ENCODE measurements at places on chromosomes 7 and 10.
A peak's percentile ranks its signal among the peaks of the same experiment; 100 is the strongest.

DNA sequence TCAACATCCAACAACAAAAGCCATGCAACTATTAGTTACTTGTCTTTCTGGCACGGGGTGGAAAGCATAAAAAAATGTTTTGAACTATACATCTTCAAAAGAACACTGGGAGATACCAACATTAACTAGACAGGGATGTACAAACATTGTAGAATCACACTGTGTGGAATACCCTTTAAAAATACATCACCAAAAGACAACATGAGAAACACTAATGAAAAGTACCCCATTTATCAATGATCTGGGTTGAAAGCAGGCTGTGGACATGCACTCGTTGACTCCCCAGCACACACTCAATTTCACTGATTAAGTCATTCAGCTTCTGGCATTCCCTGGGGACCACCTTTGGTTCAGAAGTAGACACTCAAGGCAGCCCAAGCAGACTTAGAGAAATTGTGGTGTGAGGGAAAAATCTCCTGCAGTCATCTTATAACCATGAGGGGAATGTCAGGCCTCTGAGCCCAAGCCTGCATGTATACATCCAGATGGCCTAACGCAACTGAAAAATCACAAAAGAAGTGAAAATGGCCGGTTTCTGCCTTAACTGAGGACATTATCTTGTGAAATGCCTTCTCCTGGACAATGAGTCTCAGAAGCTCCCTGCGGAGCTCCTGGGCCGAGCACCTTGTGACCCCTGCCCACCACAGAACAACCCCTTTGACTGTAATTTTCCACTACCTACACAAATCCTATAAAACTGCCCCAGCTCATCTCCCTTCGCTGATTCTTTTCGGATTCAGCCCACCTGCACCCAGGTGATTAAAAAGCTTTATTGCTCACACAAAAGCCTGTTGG lies 53.0 kb downstream of the CACUL1 start:
- DNase-seq = no peak

DNA sequence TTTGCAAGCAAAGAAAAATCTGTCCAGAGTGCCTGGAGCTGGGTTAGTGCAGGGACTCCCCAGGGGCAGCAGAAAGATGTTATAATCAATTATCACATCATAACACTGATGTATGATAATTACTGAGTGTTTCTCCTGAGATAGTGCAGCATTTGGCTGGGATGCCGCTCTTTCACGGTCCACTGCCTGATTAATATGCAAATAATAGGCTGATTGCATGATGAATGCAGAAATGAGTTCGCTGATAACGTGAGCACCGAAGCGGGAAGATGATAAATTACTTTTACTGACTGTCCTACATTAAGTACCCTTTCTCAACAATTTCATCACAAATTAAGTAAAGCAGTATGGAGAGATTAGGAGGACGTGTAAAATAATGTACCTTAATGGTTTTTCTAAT lies 71.4 kb upstream of the SH2B2 start:
- DNase-seq = no peak

DNA sequence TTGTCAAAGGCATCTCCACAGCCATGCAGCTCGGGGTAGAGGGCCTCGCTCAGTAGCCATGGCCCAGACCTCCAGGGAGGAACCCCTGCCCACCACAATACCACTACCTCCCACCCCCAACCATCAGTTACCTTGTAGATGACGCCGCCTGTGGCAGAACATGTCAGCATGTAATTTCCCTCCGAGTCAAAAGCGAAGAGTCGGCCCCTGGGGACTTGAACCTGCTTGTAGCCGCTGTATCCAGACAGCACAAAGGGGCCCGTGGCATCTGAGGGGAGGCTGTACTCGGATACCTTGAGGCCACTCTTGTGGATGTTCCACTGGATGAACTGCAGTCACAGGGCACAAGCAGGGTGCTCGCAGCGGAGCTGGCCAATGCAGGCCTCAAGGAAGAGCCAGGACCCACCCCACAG lies 16.3 kb upstream of the CYREN start:
- DNase-seq = peak; percentile 49

DNA sequence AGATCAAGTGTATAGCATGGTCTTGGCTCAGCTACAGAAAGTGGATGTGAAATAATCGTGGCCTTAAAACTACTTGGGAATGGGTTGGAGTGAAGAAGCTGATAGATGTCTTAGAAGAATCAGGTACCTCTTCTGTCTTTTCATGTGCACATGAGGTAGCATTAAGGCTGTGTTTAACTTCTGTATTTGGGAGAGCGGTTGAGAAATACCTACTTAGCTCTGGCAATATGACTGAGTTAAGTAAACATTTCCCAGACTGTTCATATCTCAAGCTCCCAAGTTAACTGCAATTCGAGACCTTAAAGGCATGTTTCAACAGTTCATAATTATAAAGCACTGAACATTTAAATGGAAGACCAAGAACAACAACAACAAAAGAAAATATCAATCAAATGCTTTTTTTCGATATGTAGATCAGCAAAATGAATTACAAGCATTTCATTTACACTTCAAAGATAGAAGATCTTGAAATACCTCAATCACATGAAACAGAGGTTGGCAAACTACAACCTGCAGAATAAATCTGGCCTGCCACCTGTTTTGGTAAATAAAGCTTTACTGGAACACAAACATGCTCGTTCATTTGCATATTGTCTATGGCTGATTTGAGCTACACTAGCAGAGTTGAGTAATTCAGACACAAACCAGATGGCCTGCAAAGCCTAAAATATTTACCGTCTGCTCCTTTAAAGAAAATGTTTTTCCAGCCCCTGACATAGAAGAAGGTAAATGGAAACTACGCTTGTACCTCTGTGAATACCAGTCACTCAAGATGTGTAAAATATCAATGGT lies 337.1 kb upstream of the GLI3 start:
- DNase-seq = no peak

DNA sequence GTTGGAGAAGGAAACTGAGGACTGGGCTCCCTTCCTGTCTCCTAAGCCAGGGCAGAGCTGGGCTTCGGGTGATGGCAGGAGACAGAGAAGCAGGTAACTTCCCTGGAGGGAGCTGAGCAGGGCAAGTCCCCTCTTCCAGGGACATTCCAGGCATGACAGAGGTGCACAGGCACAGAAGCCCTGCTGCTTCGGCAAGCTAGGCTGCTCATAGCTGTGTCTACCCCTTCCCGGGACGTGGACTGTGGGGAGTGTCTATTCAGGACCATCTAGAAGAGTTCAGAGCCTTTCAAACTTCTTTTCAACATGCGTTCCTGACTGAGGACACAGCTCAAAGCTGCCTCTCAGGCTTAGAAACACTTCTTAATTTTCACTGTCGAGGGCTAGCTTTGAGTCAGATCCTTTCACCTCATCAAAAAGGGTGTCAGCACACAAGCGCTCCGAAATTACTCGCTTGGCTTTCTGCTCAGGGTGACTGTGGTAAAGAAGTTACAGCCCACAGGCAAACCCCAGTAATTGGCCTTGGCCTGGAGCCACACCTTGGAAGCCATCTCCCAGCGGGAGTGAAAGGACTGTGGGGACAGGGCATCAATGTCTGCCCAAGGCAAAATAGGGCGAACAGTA lies 63.7 kb upstream of the STEAP1B start:
- DNase-seq = no peak

DNA sequence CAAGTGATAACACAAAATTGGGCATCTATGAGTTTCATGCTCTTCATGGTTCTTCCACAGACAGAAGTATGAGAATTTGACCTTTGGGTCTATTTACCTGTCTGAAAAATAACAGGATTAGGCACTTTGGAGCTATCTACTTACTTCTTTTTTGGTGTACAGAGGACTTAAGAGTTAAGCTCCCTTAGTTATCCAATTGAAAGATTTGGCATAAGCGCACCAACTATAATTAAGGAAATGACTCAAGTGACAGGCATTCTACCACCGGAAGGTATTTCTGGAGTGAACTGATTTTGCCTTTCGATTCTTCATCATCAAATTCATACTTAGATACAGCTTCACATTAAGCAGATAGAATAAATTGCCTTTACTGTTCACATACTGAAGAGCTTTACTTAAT lies 43.9 kb downstream of the IFIT5 start:
- DNase-seq = no peak

DNA sequence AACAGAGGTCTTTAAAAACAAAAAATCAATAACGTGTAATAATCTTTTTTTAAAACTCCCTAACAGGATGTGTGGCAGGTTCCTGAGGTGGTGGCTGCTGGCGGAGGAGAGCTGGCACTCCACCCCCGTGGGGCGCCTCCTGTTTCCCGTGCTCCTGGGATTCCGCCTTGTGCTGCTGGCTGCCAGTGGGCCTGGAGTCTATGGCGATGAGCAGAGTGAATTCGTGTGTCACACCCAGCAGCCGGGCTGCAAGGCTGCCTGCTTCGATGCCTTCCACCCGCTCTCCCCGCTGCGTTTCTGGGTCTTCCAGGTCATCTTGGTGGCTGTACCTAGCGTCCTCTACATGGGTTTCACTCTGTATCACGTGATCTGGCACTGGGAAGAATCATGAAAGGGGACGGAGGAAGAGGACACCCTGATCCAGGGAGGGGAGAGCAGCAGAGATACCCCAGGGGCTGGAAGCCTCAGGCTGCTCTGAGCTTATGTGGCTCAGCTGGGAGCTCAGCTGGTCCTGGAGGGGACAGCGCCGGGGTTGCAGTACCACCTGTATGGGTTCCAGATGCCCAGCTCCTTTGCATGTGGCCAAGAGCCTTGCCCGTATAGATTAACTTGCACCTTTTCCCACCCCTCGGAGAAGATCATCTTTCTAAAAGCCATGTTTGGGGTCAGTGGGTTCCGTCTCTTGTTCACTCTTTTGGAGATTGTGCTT lies 16.7 kb upstream of the AZGP1 start:
- no peak for DNase-seq

DNA sequence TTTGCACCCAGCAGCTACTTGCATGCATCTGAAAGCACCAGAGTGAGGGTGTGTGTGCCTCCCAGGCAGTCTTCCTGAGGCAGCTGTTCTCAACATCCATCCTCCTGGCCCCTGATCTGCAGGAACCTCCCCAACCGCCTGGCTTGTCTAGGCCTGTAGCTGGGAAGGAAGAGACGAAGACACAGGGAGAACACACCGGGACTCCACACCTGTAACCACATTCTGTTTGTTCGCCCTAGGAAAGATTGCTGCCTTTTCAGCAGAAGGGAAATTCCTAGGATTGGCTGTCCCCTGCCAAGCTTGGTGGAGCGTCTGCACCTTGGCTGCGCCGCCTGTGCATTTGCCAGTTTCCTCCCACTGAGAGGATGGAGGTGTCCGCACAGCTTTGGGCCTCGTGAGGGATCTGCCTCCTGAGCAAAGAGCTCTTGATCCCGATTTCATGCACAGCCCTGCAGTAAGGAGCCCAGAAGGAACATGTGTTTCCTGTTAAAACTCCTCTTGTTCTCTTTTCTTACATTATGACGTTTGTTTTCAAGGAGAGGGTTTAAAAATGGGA lies 154.6 kb downstream of the TPST1 start:
- DNase-seq = no peak

GRCh38 chr10:99593312-99593711 lies 26.9 kb downstream of the SLC25A28 start:
- no peak for DNase-seq

DNA sequence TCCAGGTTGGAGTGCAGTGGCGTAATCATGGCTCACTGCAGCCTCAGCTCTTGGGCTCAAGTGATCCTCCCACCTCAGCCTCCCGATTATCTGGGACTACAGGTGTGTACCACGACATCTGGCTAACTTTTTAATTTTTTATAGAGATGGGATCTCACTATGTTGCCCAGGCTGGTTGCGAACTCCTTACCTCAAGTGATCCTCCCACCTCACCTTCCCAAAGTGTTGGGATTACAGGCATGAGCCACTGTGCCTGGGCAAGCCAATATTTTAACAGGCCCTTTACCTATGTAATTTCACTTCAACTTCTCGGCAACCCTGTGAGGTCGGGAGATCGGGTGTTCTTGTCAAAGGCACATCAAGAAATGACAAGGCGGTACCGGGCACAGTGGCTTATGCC lies 146.3 kb downstream of the CUX1 start:
- DNase-seq = no peak

- no peak for DNase-seq
Observed at GRCh38 chr10:24241536-24242040, 32.6 kb downstream of the KIAA1217 start.

- DNase-seq = no peak
Observed at GRCh38 chr10:30806850-30807249, 177.3 kb upstream of the LYZL2 start.
